ENCODE measurements at places on chromosomes 13 and 19.

GRCh38 chr19:8887364-8887763 is 55.2 kb downstream of the MBD3L1 start:
- no peak for DNase-seq

DNA sequence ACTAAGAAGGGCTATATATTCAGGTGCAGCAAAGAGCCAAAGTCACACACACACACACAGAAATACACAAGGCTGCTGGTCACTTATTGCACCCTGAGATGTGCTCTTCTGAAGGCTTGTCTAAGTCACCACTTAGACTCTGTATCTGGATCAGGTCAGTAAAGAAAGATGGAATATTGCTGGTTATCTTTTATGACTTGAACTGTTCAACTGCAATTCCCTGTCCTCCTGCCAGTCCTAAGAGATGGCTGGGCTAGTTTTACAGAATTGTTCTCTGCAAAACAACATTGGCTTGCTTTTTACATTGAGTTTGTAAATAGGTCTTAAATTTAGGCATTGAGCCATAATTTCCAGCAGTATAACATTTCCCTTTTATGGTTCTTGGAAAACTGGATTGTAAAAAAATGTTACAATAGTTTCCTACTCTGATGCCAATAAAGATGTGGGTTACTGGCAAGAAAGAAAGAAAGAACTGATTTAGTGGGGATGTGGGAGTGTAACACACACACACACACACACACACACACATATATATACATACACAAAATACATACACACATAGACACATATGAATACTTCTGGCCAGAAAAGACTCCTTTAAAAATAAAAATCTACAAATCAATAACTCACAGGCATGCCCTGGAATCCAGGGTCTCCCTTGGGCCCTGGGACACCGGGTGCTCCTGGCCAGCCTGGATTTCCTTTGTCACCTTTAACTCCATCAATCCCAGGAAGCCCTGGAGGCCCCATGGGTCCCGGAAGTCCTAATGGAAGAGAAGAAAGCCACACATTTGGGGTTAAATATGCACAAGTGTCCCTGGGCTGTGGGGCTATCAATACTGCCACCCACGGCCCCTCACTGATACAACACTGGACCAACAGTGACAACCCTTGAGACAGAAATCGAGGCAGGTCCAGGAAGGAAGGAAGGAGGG is 137.7 kb downstream of the COL4A1 start:
- DNase-seq = no peak

- DNase-seq = no peak
These were observed 42.2 kb upstream of the KCTD4 start for GRCh38 chr13:45243077-45243476.

GRCh38 chr13:46636451-46636850 is 83.5 kb downstream of the LRCH1 start:
- no peak for DNase-seq

GRCh38 chr13:76380446-76381065 is 505.6 kb downstream of the KCTD12 start:
- no peak for DNase-seq

- peak; percentile 50 for DNase-seq
These were observed 1.2 kb downstream of the KPNA3 start for GRCh38 chr13:49791315-49791710.

DNA sequence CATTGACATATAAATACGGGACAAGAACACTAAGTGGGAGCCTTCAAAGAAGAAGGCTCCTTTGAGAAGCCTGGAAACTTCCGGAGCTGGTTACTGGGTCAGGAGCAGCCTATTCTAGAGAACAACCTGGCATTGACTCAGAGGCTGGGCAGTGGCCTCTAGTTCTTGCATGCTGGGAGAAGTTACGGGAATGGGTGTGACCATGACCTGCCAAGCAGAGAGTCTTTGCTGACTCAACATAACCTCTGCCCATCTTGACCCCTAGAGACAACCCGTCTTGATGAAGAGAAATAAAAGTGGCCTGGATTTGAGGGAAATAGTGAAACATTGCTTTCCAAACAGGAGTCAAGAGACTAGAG is 21.0 kb downstream of the STARD13 start:
- DNase-seq = no peak

GRCh38 chr19:6457958-6458694 is 1.5 kb downstream of the SLC25A23 start:
- peak; percentile 72 for DNase-seq

DNA sequence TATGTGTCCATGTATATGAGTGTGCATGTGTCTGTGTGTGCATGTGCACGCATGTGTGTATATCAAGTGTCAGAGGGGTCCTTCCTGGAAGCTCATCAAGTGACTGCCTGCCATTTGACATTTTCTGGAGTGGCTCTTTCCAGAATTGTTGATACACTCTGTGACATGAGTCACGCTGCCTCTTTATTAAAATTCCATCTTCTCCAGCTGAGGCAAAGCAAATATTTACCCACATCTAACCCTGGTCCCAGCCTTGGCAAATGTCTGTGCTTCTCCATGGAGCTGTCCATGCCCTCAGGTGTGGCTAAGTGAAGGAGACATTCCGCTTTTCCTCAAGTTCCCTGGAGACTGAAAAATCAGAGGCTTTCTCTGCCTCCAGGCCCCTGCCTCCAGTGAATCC is 88.2 kb upstream of the MBNL2 start:
- no peak for DNase-seq

GRCh38 chr13:40578055-40578454 is 88.4 kb downstream of the FOXO1 start:
- DNase-seq = no peak

- DNase-seq = peak; percentile 36
These were observed 74.2 kb upstream of the RFC3 start for GRCh38 chr13:33743438-33744368.

DNA sequence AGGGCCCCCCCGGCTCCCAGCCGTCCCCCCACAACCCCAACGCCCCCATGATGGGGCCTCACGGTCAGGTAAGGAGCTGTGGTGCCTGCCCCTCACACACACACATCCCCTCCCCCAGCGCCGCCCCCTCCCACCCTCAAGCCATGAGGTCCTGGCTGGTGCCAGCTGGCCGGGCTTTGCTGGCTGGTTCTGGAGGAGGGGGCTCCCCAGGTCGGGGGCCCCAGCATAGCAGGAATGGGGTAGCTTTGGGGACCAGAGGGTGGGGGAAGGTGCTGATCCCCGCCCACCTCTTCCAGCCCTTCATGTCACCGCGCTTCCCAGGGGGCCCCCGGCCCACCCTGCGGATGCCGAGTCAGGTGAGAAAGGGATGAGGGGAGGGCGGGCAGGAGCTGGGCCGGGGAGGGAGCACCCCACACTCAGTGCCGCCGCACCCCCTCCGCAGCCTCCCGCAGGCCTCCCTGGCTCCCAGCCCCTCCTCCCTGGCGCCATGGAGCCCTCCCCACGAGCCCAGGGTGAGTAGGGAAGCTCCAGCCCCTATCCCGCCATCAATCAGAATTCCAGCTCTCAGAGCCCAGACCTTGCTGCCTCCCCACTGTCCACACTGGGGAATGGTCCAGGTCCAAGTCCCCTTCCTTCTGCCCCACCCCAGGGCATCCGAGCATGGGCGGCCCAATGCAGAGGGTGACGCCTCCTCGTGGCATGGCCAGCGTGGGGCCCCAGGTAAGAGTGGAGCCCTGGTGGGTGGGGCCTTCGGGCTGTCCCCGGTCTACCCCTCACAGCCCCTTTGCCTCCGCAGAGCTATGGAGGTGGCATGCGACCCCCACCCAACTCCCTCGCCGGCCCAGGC is 6.4 kb downstream of the ISYNA1 start:
- no peak for DNase-seq

GRCh38 chr13:49783865-49784264 is 8.6 kb downstream of the KPNA3 start:
- no peak for DNase-seq

DNA sequence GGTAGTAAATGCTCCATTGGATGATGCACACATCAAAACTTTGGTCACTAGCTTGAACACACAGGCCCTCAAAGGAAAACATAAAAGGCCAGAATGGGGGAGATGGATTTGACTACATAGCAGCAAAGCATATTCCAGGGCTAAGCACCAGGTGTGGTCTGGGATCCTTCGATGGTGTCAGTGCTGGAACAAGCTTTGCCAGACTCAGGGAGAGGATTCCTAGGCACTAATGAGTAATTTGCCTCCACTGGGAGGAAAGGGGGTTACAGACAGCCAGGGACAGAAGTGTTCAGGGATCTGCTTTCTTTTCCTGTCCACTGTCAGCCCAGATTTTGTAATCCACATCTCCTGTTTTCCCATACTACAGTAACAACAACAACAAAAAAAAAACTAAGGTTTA is 157.2 kb upstream of the OBI1 start:
- no peak for DNase-seq

DNA sequence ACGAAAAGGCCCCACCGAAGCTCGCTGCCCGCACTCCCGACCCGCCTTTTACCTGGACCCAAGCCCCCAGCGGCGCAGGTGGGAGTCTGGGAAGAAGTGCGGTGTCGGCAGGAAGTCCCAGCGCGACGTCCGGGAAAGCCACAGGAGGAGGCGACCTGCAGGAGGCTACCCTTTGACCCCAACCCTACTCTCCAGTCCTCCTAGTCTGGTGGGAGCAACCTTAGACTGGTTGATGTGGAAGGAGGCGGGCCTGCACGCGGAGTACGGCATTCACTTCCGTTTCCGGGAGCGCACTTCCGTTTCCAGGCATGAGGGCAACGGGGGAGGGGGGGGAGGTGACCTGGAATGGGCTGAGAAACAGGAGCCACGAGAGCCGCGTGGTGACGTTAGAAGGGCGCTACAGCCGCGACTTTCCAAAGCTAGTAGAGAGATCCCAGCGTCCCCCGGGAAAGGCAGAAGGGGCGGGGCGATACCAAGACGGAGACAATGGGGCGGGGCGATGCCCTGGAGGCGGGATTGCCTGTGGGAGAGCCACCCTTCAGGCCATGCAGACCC is 28.5 kb downstream of the ZNF266 start:
- peak; percentile 67 for DNase-seq

GRCh38 chr13:45747071-45747470 is 45.0 kb downstream of the CBY2 start:
- DNase-seq = no peak

- no peak for DNase-seq
These were observed 8.2 kb upstream of the LAMP1 start for GRCh38 chr13:113288880-113289279.

DNA sequence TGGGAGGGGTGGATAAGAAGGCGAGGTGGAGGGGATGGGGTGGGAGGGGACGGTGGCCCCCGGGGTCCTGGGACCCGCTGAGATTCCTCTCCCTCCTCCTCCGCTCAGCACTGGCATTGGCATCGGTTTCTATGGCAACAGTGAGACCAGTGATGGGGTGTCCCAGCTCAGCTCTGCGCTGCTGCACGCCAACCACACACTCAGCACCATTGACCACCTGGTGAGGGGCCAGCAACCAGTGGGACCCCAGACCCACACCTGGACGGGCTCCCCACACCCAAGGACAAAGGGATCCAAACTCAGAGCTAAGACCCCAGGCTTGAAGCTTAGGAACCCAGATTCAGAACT is 5.9 kb downstream of the TTYH1 start:
- DNase-seq = peak; percentile 31

DNA sequence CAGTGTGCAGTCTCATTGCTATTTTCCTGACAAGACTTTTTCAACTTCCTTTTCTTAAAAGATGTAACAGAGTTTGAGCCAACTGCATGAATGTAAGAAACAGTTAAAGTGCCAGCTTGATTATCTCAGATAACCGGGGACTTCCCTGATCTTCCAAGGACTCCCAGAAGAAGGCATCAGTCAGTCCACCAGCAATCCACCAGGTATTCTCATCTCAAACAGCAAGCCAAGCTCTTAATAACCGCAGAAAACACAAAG is 350.1 kb downstream of the LIG4 start:
- DNase-seq = no peak

DNA sequence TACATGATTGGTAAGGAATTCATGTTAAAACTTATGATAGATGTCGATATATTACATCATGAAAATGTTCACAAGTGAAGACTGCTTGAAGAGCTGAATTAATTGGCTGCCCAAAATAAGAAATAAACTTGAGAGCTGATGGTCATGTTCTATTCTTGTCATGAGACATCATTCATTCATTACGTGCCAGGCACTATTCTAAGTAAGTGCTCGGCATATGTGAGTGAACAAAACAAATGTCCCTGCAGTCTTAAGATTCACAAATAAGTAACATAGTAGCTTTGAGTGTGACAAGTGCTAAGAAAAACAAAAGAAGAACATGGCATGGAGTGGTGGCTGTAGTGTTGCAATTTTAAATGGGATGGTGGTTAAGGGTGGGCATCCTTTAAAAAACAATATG is 329.3 kb downstream of the SUCLA2 start:
- no peak for DNase-seq

DNA sequence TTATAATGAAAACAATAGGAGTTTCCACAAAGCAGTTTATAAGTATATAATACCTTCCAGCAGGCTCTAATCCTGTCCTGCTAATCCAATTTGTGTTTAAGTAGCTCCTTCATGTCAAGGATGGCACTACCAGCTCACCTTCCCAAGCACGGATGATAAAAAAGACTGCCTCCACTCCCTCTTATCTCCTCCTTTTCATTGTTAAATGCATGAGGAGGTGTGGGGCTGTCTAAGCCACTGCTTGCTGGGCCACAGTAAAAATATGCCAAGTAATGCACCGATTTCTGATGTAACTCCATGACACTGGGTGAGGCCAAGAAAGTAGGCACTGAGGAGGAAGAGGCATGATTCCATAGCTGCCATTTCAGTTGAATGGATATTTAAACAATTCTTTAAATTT is 193.1 kb downstream of the ZIC5 start:
- no peak for DNase-seq

- no peak for DNase-seq
These were observed at the start of gene MISP for GRCh38 chr19:750640-751423. TSS of gene MISP (plus strand) at chr19:751112. CDS start at chr19:756947, 5,835 bp downstream.

DNA sequence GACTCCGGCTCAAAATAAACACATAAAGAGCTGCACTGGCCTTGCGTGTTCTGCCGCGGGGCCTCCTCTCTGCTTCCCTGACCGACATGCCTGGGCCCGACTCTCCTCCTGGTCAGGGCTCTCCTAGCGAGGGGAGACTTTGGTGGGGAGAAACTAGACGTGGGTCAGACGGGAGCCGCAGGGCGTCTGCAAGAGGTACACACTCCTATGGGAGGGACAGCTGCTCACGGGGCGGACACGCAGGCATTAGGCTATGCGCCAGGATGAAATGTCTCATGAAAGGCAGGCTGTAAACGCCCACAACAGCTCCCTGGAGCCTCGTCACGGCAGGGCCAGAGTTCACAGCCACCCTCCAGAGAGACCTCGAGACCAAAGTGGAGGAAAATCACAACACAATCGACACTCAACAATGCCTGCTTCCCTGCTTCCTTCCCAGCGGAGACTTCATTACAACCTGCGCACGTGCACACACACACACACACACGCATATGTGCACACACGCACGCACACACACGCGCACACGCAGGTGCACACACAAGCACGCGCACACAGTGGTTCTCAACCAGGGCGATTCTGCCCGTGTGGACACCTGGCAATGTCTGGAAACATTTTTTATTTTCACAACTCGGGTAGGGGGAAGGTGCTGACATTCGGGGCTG is 5.8 kb downstream of the SLC39A3 start:
- no peak for DNase-seq

GRCh38 chr19:17180997-17181702 is 34.0 kb upstream of the USE1 start:
- no peak for DNase-seq
